ENCODE measurements at places on chromosomes 3 and 15.

- DNase-seq: peak; percentile 33
Observed at GRCh38 chr3:107258300-107258699, 118.9 kb upstream of the CCDC54 start.

DNA sequence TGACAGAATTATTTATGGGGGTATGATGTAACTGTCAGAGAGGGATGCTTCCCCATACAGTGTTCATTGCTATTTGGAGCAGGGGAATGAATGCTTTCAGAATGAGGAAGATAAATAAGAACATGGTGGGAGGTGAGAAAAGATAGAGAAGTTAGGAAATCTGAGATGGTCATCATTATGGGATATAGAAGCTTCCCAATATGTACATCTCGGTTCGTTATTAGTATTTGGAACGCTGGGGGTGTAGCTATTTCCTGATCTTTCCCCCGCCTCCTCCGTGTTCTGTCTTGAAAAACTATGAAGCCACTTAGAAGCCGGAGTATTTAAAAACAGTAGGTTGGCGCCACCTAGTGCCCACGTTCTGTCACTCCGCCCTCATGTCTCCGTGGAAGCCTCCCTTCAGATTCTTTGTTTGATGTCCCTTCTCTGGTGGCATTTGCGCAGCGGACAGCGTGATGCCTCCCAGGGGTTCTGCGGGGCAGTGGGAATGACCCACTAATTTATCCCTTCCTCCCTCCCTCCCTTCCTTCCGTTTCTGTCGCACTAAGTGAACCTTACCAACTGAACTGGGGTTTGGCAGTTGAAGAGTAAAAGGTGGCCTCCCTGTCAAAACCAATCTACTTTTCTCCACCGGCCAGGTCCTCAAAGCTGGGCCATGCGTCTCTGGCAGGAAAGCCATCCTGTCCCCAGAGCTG is 184.5 kb downstream of the FEZF2 start:
- DNase-seq: peak; percentile 72

DNA sequence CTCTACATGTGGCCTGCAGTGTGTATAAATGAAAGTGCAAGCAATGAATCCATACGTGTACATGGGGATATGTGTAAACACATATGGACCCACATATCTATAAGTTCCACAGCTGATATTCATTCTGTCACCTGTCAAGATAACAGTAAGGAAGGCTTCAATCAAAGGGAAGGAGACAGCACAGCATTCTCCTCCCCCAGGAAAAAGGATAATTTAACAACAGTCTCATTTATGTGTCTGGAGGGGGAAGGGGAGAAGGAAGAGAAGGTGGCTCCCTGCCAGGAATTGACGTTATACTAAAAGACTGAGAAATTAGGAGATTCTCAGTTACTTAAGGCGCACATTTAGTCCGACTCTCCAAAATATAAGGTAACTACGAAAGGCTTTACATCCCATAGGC is 345.9 kb downstream of the FOXP1 start:
- no peak for DNase-seq

DNA sequence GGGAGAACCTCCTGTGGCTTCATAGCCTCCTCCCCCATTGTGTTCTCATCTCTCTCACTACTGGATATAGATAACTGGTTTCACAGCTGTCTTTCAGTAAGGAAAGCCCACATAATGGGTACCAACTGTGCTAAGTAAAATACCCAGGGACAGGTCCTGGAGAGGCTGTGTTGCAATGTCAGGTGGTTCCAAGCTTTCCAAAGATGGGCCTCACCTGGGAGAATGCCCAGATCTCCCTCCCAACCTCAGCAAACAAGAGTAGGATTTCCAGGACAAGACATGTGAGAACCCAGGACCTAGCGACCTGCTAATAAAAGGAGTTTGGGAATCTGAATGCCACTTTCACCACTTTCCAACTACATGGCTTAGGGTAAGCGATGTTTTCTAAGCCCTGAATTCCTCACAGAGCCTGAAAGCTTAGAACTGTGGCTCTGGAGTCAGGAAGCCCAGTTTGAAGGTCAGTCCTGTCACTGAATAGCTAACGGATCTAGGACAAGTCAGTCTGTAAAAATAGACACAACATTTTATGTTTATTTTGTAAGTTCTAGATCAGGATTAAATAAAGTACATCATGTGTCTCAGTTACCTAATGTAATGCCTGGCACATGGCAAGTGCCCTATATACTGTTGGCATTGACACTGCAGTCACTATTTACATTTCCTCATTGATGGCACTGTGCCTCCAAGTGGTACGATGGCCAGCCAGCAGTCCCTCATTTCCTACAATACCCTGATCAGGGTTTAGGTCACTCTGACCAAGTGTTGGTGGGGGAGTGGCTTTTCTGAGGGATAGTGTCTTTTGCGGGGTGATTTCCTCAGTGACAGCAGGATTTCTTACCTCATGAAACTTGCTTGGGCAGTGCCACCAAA is 11.9 kb downstream of the CERS3 start:
- DNase-seq: no peak

- peak; percentile 84 for DNase-seq
Observed at GRCh38 chr15:59313641-59314332, 58.9 kb downstream of the MYO1E start.

DNA sequence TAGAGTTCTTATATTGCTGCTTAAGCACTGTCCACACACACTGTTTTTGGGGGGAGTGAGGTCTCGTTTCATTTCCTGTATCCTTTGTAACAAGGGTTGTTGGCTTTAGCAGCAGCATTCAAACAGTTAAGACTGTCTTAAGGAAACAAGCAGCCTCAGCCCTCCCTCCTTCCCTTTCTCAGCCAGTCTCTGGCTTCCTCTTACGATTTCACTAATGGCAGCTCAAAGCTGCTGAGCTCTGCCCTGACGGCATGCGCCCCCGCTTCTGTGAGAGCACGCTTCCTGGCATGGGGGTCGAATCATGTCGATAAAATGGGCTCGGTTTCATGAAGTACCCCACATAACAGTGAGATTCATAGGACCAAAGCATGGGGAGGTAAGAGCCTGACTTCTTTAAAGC is 105.0 kb downstream of the KLHL25 start:
- DNase-seq: peak; percentile 86

Data from iris pigment epithelial cell (primary cell).